ENCODE measurements at places on chromosomes 6 and 20.

GRCh38 chr6:74976026-74976425 lies 229.8 kb downstream of the COL12A1 start:
- H3K27ac ChIP-seq = no peak overlapping the region
- no peak overlapping the region for H3K4me3 ChIP-seq
- H3K27me3 ChIP-seq = no peaks in the 10 kb centered on the region
- H3K4me1 ChIP-seq = no peaks in the 10 kb centered on the region
- H3K36me3 ChIP-seq = no peaks in the 10 kb centered on the region
- no peak for DNase-seq

GRCh38 chr20:32017711-32018251 lies 7.5 kb downstream of the CCM2L start:
- H3K4me1 ChIP-seq = peaks cover 12% of the 10 kb centered on the region
- no peak overlapping the region for H3K4me3 ChIP-seq
- H3K27ac ChIP-seq = no peak overlapping the region
- H3K27me3 ChIP-seq = peaks cover 87% of the 10 kb centered on the region

GRCh38 chr20:37316116-37316774 lies 26.8 kb downstream of the MANBAL start:
- H3K27me3 ChIP-seq = no peaks in the 10 kb centered on the region
- no peaks in the 10 kb centered on the region for H3K36me3 ChIP-seq
- H3K4me3 ChIP-seq = no peak overlapping the region
- peak overlapping the region; percentile 92 for H3K27ac ChIP-seq

DNA sequence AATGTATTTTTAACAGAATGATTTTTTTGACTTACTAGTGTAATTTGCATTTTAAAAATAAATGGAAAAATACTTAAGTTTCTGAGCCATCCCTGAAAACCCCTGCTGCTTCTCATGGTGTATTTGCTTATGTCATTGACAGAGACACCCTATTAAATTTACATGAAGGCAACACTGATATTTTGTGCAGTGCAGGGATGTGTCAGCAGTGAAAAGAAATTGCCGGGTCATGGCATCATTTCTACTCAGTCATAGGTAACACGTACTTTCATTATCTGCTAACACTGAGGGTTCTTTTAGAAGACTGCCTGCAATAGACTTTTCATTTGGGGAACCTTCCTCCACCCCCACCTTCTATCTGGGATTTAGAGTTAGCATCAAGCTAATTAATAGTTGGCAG lies 136.7 kb upstream of the RNF217 start:
- no peaks in the 10 kb centered on the region for H3K27me3 ChIP-seq
- no peaks in the 10 kb centered on the region for H3K36me3 ChIP-seq
- H3K27ac ChIP-seq = no peak overlapping the region
- H3K4me1 ChIP-seq = no peaks in the 10 kb centered on the region

GRCh38 chr6:2952557-2953095 lies 18.7 kb downstream of the SERPINB6 start:
- H3K36me3 ChIP-seq = no peaks in the 10 kb centered on the region
- H3K4me1 ChIP-seq = peaks cover 7% of the 10 kb centered on the region
- peak; percentile 87 for DNase-seq
- H3K4me3 ChIP-seq = no peak overlapping the region
- peak overlapping the region; percentile 81 for H3K27ac ChIP-seq

DNA sequence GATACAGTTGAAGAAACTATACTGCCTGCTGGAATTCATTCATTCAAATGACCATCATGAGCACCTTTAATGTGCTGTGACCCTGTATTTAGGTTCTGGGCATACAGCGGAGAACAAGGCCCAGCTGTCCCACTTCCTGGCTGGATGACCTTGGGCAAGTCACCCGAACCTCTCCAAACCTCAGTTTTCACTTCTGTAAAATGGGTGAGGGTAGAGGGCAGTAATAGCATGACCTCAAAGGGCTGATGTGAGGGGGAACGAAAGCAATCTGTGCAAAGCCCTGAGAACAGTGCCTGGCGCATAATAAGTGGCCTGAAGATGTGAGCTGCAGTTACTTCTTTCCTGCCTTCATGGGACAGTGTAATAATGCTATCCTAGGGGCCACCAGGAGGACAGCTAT lies 20.5 kb upstream of the AAR2 start:
- H3K36me3 ChIP-seq = no peaks in the 10 kb centered on the region
- no peak overlapping the region for H3K27ac ChIP-seq
- H3K27me3 ChIP-seq = no peaks in the 10 kb centered on the region
- DNase-seq = no peak

Measured in transverse colon (tissue), 4 donors.